ENCODE measurements at places on chromosomes 7 and 10.

GRCh38 chr7:29968683-29969395 lies 20.8 kb downstream of the SCRN1 start:
- DNase-seq = no peak

DNA sequence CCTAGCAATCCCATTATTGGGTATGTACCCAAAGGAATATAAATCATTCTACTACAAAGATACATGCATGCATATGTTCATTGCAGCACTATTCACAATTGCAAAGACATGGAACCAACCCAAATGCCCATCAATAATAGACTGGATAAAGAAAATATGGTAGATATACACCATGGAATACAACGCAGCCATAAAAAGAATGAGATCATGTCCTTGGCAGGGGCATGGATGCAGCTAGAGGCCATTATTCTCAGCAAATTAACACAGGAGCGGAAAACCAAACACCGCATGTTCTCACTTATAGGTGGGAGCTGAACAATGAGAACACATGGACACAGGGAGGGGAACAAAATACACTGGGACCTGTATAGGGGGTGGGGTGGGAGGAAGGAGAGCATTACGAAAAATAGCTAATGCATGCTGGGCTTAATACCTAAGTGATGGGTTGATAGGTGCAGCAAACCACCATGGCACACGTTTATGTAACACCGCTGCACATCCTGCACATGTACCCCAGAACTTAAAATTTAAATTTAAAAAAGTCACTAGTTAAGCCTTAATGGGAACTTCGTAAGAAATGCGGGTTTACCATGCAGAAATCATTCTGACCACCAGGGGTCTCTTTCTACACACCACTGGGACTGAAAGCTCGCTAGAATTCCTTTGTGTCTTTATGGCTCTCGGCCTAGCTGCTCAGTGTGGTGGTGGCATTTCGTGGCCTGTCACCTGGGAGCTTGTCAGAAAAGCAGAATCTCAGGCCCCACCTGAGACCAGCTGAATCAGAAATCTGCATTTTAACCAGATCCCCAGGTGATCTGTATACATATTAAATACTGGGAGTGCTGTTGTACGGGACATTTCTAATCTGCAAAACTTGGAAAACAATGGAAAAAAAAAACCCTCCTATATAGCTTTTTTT lies 9.5 kb downstream of the ANKRD1 start:
- DNase-seq = peak; percentile 16

GRCh38 chr10:47207281-47207615 lies 92.7 kb upstream of the GDF10 start:
- DNase-seq = no peak

DNA sequence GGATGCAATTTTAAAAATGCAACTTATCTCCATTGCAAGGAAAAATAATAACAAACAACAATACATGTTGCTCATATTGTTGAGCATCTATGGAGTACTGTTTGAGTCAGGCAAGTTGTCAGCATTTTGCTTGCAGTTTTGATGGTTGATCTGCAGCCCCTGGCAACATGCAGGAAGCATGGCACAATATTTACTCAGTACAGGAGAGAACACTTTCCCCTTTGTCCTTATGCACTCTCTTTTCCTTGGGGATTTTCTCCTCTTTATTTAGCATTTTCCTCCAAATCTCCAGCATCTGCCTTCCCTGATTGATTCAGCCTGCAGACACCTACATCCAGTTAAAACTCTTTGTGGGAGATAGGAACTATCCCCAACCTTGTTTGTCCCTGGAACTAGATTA lies 620.5 kb upstream of the LRRN3 start:
- no peak for DNase-seq

GRCh38 chr10:80443531-80443974 lies 10.6 kb upstream of the TSPAN14 start:
- DNase-seq = no peak

DNA sequence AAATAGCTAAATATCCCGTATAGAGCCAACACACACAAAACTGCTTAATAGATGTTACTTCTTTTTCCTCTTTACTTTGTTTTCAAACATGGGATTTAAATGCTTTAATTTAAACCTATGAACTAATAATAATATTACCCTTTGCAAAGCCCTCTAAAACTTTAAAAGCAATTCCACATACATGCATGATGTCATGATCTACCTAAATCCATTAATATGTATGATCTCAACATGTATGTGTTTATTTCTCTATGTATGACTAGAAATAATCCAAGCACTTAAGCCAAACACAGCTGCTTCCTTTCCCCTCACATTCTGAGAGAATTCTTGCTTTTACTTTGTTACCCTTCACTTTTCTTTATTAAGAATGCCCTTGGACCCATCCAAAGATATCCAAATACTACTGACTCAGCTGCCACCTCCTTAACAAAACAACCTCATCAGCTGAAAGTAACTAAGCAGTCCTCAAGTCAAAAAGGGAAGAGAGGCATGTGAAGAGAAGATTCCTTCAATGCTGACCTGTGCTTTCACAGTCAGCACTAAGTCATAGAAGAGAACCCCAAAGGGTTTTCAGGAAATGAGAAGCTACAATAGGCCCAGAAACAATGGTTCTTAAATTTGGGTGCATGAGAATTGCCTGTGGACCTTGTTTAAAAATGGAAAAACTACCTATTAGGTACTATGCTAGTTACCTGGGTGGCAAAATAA lies 266.4 kb upstream of the LRGUK start:
- DNase-seq = no peak

DNA sequence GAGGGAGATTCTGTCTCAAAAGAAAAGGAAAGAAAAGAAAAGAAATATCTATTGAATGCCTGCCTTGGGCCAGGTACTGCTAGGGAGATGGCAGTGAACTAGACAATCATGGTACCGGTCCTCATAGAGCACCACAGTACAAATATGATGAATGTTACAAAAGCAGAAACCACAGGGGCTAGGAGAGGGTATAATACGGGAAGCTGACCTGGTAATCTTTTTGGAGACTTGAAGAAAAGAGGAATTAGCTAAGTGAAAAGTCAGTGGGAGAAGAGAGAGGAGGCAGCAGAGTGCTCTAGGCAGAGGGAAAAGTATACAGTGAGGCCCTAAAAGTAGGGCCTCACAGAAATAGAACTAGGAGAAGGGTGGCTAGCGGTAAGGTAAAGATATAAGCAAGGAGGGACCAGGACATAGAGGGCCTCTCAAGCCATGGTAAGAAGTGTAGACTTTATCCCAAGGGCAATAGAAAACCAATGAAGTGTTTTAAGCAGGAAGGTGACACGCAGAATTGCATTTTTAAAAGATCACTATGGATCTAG lies 42.8 kb upstream of the WNT8B start:
- DNase-seq = no peak

- no peak for DNase-seq
These were observed 16.6 kb upstream of the PTN start for GRCh38 chr7:137360087-137360679.

DNA sequence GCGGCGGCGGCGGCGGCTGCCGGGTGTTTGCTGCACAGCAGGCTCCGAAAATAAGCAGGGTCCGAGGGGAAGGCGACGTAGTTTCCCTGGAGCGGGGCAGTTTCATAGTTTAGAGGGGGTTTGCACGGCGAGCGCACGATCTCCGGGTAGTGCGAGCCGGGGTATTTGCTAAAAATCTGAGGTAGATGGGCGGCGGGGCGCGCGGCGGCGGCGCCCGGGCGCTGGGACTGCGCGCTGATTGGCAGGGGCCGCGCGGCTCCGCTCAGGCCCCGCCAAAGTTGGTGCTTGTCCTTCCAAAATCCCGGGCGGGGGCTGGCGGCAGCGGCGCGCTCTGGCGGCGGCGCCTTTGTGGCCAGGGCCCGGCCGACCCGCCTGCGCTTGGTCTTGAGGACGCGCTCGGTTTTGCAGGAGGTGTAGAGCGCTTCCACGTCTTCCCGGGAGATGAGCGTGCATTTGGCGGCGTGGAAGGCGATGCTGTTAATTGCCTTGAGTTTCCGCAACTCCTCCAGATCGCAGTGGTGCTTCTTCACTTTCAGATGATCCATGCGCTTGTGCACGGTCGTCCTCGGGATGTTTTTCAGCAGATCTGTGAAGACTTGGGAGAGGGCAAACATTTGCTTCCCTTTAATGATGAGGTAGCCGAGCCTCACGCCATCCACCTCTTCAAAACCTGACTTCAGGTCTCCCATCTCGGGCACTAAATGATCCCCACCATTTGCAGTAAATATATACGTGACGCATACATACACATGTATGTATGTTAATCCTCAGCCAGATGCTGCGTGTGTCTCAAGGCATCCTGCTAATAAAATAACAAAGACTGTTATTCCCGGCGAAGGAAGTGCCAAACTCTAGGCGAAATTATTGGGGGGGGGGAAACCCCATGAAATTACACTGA lies 8.1 kb downstream of the SKIDA1 start:
- DNase-seq = peak; percentile 39

- DNase-seq = no peak
These were observed 329.6 kb downstream of the PTEN start for GRCh38 chr10:88193018-88193417.

DNA sequence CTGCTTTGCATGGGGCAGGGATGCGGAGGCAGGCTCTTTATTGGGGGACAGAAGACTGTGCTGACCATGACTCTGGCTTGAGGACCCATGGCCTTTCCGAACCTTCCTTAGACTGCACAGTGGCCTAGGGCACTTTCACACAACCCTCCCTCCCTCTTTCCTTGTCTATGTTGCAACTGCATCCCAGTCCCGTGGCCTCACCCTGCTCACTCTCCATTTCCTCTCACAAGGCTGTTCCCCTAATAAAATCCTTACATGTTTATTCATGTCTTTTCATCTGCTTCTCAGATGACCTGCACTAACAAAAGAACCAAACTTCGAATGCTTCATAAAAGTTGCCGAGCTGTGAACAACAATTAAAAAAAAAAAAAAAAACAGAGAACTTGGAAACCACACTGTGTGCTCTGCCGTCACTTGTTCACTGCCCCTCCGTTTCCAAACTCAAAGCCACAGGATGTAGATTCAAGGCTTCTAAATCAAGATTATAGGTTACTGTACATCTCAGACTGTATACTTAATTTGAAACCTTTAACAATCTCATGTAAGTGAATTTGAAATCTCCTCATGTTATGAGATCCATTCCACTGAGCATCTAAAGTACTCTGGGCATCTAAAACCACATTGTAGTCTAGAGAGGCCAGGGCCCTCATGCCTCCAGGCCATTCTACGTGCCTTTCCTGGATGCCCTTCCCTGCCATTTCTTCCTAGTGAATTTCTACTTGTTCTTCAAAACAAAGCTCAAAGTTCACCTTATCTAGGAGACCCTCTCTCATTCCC lies 265.9 kb downstream of the SNX13 start:
- DNase-seq = no peak

DNA sequence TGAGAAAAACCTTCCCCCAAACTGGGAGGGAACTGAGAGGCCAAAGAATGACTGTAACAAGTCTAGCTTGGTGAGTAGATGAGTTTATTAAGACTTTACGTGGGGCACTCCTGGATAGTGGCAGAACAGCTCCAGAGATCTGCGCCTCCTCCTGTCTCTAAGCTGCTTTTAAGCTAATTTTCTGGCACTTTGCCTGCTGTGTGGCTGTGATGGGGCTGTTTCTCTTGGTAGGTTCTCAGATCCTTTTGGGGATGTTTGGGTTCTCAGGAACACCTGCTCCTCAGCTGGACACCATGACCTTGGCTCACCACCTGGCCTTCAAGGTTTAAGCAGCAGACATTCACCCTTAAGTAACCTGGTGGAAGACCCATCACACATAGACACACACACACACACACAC lies 68.3 kb downstream of the AKR1E2 start:
- no peak for DNase-seq

- DNase-seq = no peak
These were observed 48.6 kb downstream of the NCAPG2 start for GRCh38 chr7:158655931-158656441.

DNA sequence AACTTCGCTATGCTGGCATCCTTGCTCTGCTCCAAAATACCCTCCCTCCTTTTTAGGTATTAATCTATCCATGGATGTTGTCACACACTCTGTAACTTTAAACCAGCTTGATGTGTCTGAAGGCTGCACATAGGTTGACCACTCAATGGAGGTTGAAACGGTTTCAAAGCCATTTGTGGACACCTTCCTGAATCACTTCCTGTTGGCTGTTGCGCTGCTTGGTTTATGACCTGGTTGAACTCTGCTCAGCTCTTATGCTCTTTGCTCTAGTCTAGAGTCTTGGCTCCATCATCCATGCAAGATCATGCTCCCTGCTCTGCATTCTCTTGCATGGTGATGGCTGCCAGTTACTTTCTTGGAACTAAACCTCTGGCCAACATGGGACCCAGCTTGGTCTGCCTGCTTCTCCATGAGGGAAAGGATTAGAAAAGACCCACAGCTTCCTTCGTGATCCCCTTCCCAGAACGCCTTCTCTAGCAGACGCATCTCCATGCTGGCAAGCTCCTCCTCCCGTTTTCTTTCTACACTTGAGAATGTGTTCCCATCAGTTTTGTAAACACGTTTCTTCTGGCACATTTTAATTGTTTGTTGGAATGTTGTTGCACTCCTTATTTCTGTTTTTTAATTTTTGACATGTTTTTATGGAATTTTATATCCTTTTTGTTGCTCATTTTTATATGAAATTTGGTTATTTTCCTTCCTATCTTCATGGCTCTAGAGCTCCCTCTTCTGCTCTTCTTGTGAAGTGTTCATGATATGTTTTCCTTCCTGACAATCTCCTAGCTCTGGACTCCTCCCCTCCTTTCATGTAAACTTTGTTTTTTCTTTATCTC lies 149.8 kb downstream of the XPNPEP1 start:
- DNase-seq = no peak

GRCh38 chr10:31129271-31129670 lies 97.6 kb upstream of the ZNF438 start:
- DNase-seq = no peak

- no peak for DNase-seq
These were observed 128.9 kb downstream of the SNX10 start for GRCh38 chr7:26420422-26421019.

GRCh38 chr10:49645871-49646870 lies 32.3 kb downstream of the CHAT start:
- DNase-seq = no peak

DNA sequence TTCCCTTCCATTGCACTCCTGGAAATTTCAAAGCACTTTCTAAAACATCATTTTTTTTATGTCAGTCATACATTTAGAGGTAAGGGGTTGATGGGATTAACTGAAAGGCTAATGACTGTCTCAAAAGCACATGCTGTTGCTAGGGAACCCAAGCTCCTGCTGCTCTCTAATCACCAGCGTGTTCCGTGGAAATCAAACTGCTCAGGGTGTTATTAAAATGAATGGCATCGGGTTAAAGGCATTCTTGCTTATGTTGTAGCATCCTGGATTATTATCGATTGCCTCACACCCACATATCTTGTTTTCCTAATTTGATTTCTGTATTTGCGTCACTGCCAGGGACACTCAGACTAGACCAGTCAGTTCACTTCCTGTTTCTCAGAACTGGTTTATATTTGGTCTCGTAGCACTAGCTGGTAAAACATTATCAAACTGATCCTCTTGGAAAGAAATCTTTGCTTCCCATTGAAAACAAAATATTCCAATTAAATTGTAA lies 216.5 kb upstream of the MKLN1 start:
- no peak for DNase-seq
